ENCODE measurements at places on chromosomes 1 and 21.

GRCh38 chr1:178706432-178706831, 18.6 kb upstream of the RALGPS2 start:
- no peak for DNase-seq

GRCh38 chr1:208215393-208215792, 28.8 kb downstream of the PLXNA2 start:
- no peak for DNase-seq

GRCh38 chr1:39230261-39231190, 26.0 kb downstream of the MACF1 start:
- DNase-seq, result no peak

- no peak for DNase-seq
Observed at GRCh38 chr1:10599194-10599861, 124.6 kb downstream of the PEX14 start.

DNA sequence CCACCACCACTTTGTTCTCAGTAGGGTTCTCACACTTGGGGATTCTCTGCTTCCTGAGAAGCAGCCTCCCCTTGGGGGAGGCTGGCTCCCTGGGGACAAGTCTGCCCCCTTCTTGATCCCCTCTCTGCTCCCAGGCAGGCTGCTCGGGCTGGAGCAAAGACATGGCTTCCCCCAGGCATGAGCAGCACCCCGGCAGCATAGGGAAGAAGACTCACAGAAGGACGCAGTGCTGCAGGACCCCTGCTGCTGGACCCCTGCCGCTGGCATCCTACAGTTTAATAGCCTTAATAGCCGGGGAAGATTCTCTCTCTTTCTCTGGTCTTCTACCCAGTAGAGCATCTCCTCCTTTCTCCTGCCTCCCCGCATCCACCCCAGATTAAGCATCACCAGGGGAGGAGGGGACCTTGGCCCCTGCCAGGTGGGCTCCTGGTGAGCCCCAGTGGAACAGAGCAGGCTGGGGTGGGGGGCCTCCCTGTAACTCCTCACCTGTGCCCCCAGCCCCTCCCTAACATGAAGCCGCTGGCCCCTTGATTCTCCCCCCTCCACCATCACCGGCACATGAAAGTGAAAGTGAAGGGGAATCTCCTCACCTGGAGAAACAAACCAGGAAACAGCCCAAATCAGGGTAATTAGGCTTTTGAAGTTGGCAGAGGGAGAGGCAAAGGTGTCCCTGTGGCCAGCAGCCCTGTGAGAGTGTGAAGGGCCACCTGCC, 2.5 kb downstream of the WNT3A start:
- no peak for DNase-seq

- DNase-seq, result no peak
Observed at GRCh38 chr1:100422065-100422464, 69.8 kb downstream of the CDC14A start.

GRCh38 chr21:21921410-21922232, 923.4 kb downstream of the NCAM2 start:
- DNase-seq, result no peak

GRCh38 chr21:41640748-41641509, 125.9 kb downstream of the RIPK4 start:
- no peak for DNase-seq

DNA sequence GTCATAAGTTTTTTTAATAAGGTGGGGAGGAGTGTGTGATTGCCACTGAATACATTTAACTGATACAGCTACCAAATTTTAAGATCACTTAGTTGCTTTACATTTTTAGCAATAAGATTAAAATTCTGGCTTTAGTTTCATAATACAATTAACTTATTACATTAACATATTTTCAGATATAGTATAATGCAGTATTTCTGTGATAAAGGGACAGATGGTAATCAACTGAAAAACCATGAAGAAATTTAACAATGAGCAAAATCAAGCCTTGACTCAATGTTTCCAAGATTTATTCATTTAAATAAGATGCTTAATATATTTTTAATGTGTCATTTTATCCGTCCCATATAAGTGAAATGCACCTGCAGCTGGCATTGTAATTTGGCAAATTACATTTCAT, 4.0 kb downstream of the TOMM20 start:
- DNase-seq, result no peak

GRCh38 chr1:229370601-229371021, 27.8 kb upstream of the CCSAP start:
- DNase-seq, result no peak

- DNase-seq, result no peak
Observed at GRCh38 chr1:199129247-199129646, 490.4 kb downstream of the PTPRC start.
